ENCODE measurements at places on chromosomes 12 and 14.

DNA sequence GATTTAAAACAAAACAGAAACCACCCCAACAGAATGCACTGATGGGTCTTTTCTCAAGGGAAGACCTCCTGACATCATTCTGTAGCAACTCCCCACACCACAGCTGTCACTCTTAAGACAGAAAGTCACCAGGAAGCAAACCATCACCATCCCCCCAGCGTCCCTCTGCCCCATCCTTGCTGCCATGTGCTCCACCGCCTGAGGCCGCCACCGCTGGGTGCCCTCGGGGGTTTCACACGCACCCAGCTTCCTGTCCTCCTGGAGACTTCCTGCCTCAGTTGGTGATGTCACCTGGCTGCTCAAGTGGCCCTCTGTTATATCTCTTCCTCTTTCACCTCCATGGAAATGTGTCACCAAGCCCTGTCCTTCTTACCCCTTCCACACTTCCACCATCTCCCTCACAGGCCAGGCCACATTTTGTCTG, 71.4 kb upstream of the GPR68 start:
- no peak for DNase-seq

- no peak for DNase-seq
Measured at GRCh38 chr14:45664668-45665356, 411.8 kb upstream of the MIS18BP1 start.

DNA sequence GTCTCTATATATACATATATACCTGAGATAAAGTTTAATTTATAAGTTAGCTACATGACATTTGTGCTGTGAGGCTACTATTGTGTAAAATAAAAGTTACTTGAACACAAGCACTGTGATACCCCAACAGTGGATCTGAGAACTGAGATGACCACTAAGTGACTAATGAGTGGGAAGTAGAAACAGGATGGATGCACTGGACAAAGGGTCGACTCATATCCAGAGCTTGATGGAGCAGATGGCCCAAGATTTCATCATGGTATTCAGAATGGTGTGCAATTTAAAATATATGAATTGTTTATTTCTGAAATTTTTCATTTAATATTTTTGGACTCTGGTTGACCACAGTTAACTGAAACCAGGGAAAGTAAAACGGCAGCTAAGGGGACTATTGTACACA, 908.6 kb upstream of the MDGA2 start:
- DNase-seq, result no peak

GRCh38 chr12:49965836-49966235, 4.2 kb downstream of the AQP5 start:
- DNase-seq, result no peak

DNA sequence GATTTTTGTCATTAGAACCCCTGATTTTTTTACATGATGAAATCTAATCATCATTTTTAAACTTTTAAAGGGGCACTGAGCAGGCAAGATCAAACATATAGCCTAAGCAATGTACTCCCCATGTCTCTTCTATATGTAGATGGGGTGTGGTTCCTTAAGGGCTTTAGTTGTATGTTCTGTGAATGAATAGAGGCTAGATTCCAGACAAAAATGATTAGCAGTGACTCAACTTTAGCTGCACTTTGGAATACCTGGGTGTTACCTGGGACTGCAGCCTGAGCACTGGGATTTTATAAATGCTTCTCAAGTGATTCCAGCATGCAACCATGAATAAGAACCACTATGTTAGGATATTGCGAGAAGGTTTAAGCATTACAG, 256.7 kb upstream of the PLEKHG7 start:
- DNase-seq, result no peak

GRCh38 chr12:3242199-3242863, 165.2 kb downstream of the TSPAN9 start:
- peak; percentile 57 for DNase-seq

DNA sequence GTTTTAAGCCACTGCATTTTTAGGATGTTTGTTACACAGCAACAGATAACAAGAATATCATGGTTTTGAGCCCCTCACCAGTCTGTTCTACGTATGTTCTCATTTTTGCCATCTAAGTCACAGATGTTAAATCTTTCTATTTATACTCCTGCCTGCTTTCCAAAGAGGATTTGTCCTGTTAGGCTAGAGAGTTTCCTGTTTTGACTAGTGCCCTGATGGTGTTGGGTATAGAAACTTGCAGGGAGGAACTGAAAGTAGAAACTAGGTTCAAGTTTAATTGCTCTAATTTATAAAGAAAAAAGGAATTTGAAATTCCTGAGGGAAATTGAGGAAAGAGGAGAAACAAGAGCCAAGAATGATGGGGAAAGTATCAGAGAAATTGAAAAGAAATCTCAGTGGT, 74.4 kb upstream of the COCH start:
- no peak for DNase-seq

DNA sequence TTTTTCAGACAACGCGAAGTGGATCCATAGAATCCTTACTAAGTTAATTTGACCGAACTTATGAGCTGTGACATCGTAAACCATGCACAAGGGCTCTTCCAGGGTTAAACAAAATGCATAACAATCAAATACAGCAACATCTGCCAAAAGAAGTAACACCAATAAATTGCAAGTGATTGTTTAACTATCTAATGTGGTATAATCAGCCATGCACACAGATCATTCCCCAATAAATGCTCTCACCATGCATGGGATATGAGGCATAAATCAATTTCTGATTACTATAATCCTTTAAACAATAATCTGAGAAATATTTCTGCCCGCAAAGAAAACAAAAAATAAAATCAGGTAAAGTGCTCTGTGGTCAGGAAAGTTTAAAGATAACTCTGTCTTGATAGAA, 7.7 kb upstream of the PLEKHG7 start:
- DNase-seq, result no peak

DNA sequence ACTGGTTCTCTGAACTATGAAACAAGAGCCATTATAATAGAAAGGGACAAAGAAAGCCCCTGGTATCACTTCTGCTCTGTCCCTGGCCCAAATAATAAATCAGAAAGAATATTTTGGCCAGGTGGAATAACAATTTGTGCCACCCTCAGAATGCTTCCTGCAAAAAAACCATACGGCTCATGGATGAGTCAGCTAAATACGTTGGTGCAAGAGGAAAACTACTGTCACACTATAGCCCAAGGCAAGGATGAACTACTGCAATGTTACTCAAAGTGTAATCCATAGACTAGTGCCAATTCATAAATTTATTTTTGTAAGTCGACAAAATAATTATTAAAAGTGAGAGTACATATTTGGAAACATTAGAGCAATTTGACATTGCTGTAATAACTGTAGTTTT, 68.2 kb downstream of the ANKS1B start:
- no peak for DNase-seq

DNA sequence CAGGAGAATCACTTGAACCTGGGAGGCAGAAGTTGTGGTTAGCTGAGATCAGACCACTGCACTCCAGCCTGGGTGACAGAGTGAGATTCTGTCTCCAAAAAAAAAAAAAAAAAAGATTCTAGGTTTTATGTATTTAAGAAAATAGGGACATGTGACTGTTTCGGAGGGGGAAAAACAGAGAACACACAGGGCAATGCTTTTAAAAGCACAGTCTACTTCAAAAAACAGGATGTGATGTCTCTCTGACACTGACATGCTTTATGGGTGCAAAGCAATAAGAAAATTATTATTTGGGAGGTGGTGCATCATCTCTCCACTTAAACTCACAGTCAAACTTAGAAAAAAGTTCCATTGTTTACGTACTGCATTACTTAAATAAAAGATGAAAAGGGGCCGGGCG, 28.7 kb downstream of the CLIP1 start:
- DNase-seq, result no peak

DNA sequence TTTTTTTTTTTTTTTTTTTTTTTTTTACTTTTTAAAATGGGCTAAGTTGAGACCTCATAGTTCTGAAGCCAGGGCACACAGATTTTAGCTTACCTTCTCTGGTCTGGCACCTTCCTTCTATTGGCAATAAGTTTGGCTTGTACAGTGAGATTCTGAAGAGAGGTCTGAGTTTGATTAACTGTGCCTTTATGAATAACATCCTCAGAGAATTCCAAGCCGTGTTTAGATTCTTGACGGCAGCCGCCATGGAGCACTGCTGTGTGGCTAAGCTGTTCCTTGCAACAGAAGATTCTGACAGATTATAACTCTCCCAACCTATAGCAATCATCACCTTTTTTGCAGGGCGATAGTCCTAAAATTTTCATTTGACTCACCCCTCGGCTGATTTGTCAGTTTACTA, 354.9 kb upstream of the FAR2 start:
- DNase-seq, result no peak

GRCh38 chr12:5068619-5069018, 24.9 kb downstream of the KCNA5 start:
- DNase-seq, result no peak

DNA sequence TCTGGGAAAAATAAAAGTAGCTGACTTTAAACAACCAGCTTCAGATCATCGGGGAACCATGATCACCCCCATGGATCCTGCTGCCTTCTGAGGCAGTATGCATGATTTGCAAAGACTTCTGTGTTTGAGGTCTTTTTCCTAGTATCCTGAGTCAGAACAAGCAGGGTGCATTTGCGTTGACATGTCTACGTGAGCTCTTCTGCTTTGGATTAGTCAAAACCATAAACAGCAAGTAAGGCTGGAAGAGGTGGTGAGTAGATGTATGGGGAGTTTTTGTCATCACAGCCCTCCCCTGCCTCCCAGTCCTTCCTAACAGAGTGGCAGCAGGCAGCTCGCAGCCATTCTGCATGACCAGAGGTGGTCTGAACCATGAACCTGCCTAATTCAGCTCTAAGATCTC, 24.1 kb downstream of the PLEKHG7 start:
- no peak for DNase-seq

- no peak for DNase-seq
Measured at GRCh38 chr14:61258985-61259384, 22.2 kb downstream of the TMEM30B start.

DNA sequence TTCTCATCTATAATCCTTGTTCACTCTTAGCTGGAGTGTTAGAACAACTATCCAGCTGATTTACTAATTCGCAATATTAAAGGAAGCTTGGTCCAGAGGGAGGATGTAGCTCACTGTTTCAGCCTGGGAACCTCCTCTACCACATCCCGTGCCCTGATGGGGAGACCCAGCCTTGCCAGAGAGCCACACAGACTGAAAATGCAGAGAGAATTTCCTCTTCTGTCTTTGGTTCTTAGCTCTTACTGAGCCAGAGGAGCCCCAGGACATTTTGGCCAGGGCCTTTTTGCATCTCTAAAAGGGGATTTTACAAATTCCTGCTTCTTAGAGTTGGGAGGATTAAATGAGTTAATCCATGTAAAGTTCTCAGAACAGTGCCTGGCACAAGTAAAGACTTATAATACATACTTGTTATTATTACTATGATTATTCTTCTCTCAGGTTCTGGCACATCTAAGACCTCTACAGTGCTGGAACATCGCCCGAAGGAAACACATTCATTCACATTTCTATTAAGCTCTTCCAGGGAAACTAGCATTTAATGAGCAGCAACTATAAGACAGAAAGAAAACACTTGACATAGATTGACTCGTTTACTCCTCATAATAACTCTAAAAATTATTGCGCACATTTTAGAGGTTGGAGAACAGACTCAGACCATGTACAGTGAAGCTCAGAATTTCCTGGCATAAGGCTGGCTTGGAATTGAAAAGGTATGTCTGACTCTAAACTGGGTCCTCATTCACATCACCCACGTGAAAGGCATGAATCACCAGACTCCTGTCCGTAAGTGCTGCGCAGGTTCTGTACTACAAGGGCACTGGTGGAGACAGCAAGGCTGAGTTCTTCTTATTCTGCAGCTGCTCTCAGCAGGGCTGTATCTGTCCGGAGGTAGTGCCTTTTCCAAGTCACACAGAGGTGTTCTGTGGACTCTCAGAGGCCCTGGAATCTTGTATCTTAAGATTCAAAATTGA, 27.8 kb upstream of the AEBP2 start:
- no peak for DNase-seq

- no peak for DNase-seq
Measured at GRCh38 chr12:89230376-89231315, 121.7 kb downstream of the DUSP6 start.

DNA sequence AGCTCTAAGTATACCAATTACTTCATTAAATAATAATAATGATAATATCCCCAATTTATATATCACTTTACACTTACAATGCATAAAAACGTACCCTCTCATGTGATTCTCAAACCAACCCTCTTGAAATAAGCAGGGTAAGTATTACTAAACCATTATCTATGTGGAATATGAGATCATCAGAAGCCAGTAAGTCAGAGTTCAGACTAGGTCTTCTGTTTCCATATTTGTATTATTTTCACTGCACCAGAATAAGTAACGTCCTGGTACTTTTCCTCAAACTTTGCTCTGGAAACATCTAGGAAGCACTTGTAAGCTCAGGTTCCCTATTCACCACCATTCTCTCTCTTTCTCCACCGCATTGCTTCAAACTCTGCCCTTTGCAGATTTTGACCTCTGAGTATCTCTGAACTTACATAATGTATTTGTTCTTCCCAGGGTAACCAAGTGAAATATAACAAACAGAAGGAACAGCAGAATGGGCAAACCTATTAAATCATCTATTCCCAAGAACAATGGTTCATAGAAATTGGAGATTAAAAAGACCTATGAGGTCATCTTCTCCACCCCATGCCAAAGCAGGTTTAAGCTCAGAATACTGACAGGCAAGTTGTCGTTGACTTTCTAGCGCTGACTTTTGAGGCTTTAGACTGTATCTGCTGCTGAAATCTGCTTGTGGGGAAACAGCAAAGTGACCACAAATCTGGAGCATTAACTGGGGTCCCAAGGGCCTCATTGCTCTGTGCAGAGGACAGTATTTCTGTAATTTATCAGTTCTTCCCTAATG, 161.3 kb upstream of the FAR2 start:
- no peak for DNase-seq

- DNase-seq, result no peak
Measured at GRCh38 chr12:71652656-71653055, 11.0 kb downstream of the ZFC3H1 start.

GRCh38 chr12:94616203-94616729, 34.1 kb downstream of the TMCC3 start:
- DNase-seq, result no peak

DNA sequence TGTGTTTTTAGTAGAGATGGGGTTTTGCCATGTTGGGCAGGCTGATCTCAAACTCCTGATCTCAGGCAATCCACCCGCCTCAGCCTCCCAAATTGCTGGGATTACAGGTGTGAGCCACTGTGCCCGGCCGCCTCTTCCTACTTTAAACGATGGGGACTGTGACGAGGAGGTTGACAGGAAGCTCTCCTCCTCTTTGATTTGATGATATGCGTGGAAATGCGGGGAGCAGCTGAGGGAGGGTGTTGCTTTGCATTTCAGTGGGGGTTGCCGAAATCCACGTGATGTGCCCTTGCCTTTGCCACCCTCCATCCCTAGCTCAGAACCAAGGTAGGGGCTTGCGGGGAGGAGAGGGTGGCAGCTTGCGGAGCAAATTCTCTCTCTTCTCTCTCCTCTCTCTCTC, 189.6 kb downstream of the AACS start:
- DNase-seq, result no peak

- DNase-seq, result no peak
Measured at GRCh38 chr12:100794441-100795173, at the start of gene ANO4. TSS of gene ANO4 (plus strand) at chr12:100794776. CDS start at chr12:100901786, 107,010 bp downstream.

GRCh38 chr12:70468741-70469140, 102.7 kb downstream of the KCNMB4 start:
- no peak for DNase-seq

Measured in left lobe of liver (tissue), 2 donors.